ENCODE measurements at places on chromosomes 7 and 10.

- DNase-seq: peak; percentile 45
These were observed 796 bp downstream of the CDK14 start for GRCh38 chr7:90596671-90597562.

DNA sequence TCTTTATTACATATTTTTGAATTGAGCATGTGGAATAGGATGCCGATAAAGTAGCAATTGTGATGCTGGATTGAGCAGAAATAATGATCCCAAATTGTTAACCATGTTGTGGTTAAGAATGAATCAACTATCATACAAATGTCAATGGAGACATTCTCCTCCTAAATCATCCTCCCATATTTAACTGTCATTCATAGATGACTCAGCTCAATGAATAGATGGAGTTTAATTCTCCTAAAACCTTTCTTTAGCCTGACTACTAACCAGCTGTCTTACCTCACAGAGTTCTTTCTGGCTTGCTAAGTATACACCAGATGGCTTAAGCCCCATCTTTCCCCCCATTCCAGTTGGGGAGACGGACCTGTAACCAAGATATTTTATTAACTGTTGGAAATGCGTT, 23.4 kb upstream of the NPS start:
- no peak for DNase-seq

- DNase-seq: peak; percentile 90
These were observed 37.5 kb downstream of the NET1 start for GRCh38 chr10:5449823-5450222.

DNA sequence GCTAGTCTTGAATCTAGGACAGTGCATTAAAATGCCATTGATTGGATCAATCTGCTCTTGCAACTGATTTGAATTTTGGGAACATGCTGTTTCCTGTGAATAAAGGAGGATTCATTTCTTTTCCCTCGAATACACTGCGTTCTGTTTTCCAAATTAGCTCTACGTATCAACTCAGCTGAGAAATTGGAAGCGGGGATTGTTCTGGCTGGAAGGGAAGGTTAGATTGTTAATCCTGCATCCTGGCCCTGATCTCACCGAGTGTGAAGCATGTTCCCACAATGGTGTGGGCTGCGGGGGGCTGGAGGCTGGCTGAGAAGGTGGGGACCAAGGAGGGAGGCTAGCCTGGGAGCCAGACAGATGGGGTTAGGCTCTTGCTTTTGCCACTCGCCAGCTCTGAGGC, 17.6 kb downstream of the HTRA1 start:
- DNase-seq: no peak

- no peak for DNase-seq
These were observed 94.9 kb upstream of the SKAP2 start for GRCh38 chr7:26959290-26959689.

DNA sequence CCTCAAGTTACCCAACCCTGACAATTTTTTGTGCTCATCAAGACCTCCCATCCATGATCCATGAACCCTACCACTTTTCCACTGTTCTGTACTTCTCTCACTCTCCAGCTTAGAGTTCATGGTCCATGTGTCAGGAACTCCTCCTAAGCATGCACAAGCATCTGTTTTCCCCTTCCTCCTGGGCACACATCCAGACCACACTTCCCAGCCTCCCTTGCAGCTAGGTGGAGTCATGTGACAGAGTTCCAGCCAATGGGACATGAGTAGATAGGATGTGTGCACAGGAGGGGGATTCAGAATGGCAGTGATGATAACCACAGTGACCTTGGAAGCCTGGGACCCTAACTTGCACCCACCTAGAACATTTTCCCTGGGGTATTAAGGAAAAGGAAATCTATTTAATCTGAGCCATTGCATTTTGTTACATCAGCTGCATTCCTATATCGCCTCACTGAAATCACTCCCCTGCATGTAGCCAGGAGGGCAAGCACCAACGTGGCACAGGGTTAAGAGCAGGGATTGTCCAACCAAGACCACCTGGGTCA, 9.6 kb upstream of the FRMPD2 start:
- no peak for DNase-seq

DNA sequence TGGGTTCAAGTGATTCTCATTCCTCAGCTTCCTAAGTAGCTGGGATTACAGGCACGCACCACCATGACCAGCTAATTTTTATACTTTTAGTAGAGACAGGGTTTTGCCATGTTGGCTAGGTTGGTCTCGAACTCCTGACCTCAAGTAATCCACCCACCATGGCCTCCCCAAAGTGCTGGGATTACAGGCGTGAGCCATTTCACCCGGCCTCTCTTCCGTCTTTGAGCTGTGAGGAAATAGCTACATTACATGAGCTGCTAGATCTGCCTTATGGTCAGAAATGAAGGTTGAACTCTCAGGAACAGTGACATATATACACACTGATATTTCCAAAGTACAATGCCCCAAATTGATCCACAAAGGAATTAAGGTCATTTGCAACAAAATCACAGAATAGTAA, 2.4 kb downstream of the BLVRA start:
- DNase-seq: no peak

DNA sequence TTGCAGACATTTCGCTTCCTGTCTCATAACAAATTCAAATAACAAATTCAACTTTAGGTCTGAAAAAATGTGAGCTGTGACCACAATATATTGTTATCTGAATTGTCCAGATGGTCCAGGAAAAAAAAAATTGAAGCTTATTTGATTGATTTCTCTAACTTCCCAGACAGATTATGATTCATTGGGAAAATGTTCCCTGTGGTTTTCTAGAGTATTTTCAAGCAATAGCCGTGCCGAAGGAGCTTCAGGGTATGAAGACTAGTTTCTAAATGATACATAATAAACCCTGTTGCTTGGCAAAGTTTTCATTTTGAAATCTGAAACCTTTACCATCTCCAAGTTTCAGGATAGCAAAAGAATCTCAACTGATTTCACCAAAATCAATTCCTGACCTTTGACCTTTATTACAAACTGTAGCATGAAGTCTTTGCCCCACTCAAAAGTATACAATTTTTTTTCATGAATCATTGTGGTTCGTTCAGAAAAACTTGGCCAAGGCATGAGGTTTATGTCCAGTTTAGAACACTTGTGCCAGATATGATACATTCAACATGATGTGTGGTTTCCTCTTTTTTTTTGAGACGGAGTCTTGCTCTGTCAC, 109.9 kb downstream of the JCAD start:
- peak; percentile 99 for DNase-seq

GRCh38 chr10:131697476-131698128, 203.2 kb upstream of the PPP2R2D start:
- no peak for DNase-seq

DNA sequence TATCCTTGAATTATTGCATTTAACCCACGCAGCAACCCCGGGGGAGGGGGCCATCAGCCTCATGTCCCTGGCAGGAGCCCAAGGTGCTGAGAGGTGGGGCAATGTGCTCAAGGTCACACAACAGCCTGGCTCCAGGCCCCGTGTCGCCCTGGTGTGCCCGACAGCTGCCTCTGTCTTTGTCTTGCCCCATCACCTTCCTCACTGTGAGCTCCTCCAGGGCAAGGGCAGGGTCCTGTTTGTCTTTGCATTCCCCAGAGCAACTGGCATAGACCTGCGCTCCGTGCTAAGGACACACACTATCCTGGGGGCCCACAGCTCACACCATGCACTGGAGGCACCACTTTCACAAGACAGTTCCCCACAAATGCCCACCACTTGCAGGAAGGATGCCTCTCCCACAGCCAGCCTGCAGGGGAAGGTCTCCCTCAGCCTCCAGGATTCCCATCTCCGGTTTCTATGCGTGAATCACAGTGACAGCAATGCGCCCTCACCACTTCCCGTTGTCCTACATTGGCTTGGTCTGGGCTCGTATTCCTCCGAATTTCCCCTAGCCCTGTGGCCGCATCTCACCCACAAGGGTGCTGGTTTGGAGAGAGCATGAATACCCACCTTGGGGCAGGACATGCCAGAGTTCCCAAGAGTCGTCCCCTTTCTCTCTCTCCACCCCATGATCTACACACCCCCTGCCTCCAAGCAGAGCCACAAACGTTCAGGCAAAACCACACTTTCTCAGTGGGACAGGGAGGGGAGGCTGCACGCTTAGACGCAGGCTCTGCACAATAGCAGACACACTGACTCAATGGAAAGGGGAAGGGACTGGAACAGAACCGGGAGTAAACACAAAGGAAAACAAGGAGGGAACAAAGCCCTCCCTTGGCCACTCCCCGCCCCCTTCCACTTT, 10.3 kb downstream of the ITPRIP start:
- peak; percentile 86 for DNase-seq

DNA sequence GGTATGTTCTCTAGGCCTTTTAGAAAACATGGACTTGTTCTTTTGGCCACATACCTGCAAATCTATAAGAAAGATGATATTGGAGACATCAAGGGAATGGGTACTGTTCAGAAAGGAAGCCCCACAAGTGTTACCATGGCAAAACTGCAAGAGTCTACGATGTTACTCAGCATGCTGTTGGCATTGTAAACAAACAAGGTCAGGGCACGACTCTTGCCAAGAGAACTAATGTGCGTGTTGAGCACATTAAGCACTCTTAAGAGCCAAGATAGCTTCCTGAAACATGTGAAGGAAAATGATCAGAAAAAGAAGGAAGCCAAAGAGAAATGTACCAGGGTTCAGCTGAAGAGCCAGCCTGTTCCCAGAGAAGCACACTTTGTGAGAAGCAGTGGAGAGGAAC, 37.1 kb downstream of the SDK1 start:
- DNase-seq: no peak

GRCh38 chr7:111363099-111363498, 199.2 kb downstream of the IMMP2L start:
- DNase-seq: peak; percentile 71

- DNase-seq: no peak
These were observed 74.3 kb downstream of the AVL9 start for GRCh38 chr7:32569388-32570289.

GRCh38 chr10:123101872-123102271, 33.9 kb upstream of the HMX3 start:
- no peak for DNase-seq

DNA sequence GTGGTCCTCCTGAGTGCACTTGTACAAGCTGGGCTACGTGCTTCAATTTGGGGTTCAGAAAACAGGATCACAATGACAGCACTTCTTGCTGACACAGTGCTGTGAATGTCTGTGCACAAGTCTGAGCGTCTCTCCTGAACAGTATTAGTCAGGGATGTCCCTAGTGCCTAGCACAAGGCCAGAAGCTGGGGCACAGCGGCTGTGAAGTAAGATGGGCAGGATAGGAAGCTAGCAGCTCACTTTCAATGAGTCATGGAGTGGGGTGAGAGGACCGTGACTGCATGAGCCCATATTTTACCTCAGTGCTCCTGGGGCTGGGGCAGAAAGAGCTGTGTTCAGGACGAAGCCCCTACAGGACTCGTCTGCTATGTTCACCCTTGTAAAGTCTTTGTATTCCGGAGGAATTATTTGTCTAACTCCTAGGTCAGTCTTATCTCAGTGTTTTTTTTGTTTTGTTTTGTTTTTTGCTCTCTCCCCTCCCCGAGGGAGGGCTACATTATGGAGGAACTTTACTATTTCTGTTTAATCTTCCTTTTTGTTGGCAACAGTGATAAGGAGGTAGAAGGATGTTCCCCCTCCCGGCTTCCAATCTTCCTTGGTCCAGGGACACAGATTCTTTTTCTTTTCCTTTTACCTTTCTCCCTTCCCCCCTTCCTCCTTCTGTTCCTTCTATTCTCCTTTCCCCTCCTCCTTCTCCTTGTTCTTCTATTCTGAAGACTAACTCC, 2.8 kb upstream of the LRMDA start:
- no peak for DNase-seq

- peak; percentile 26 for DNase-seq
These were observed 119.5 kb downstream of the OTUD1 start for GRCh38 chr10:23558361-23558799.

DNA sequence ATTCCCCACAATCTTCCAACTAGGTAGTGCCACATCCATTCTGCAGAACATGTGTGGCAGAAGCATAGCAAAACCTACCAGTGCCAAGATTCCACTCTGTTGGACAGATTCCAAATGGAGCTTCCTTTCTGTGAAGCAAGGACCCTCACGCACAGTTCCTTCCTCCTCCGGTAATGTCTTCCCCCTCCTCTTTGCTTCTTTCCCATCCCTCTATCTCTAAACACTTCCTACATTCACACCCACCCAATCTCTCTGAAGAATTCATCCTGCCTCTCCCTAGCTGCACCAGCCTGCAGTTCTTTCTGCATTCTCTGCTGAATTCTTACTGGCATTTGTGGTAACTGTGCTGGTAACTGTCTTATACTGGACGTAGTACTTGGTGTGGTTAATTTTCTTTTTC, 124.9 kb downstream of the RNLS start:
- DNase-seq: no peak

DNA sequence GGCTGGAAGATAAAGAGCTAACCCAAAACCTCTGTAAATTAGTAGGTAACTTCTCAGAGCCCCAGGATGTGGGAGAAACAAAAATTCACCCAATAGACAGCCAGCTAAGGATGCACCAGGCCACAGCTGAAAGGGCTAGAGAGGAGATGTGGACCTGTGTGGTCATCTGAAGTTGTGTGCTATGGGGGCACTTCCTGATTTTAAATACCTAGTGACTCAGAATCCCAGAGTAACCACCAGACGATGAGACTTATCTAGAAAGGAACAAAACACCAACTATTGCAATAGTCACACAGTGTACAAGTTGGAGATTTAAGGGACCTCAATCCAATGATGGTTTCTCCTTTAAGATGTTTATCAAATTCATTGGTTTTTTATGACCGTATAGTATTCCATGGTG, 408.3 kb upstream of the ANKRD30A start:
- DNase-seq: no peak

- DNase-seq: no peak
These were observed 1.1 kb downstream of the EPHA1 start for GRCh38 chr7:143407287-143408251.

DNA sequence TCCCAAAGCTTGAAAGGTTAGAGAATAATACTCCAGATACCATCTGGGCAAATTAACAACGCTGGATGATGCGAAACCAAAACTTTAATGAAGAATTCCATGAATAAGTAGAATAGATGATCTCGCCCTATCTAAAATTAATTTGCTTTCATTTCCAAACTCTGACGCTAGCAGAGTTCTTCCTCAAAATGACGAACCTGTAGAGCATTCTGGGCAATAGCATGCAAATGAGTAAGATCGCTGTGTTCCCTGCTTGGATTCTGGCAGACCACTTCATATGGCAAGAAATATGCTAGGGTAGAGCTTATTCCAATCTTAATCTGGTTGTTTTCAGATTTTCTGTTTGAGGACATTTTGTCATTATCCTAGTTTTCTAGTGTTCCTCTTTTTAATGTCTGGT, 36.1 kb upstream of the SMNDC1 start:
- DNase-seq: peak; percentile 29

DNA sequence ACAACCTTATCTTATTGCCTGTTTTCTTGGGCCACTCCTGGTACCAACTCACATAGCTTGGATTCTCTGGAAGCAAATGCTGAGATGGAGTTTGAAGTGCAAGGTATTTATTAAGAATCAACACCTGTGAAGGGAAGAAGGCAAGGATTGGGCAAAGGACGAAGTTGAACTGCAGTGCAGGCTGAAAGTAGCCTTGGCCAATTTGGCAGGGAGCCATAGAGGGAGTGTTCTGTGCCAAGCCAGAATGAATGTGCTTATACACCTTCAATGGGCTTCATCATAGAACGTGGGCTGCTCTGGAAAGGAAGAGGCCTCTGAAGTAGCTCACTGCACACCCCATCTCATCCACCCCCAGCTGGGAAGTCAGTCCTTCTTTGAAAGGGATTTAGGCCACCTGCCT, 79.8 kb upstream of the IFRD1 start:
- no peak for DNase-seq
